Natural killer cell (primary cell): ENCODE measurements at places on chromosomes 2 and 18. TPM values are rescaled to one million over a fixed set of nuclear protein-coding genes. Genes with fewer than 3 reads are reported as not detected.

The ALPG gene
- total RNA-seq: not detected

GRCh38 chr18:832085-832681 lies 20.1 kb upstream of the YES1 start:
- H3K4me3 ChIP-seq: no peak overlapping the region
- no peaks in the 10 kb centered on the region for H3K27me3 ChIP-seq
- H3K4me1 ChIP-seq: peaks cover 14% of the 10 kb centered on the region
- no peak for DNase-seq

GRCh38 chr2:128197059-128197458 lies 106.1 kb downstream of the UGGT1 start:
- no peak for DNase-seq
- peaks cover 3% of the 10 kb centered on the region for H3K4me1 ChIP-seq
- H3K27me3 ChIP-seq: no peaks in the 10 kb centered on the region
- no peak overlapping the region for H3K27ac ChIP-seq
- H3K36me3 ChIP-seq: peaks cover 8% of the 10 kb centered on the region

The SULT1C4 gene
- total RNA-seq: not detected

DNA sequence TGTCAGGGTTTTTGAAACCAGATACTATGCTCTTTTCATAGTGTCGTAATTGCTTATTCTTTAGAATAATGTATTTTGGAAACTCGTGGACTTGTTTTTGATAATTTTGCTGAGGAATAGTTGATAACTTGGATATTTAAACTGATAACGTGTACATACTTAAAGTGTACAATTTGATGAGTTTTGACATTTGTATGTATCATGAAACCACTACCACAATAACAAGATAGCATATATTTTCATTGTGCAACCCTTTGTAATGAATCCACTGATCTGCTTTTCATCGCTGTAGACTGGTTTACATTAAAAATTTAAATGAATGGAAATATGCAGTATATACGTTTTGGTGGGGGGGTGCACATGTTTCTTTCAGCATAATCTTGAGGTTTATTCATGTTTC lies 45.8 kb downstream of the AGFG1 start:
- no peak overlapping the region for H3K27ac ChIP-seq
- peaks cover 6% of the 10 kb centered on the region for H3K4me1 ChIP-seq
- no peak overlapping the region for H3K4me3 ChIP-seq
- DNase-seq: no peak
- H3K36me3 ChIP-seq: peaks cover 5% of the 10 kb centered on the region
- H3K27me3 ChIP-seq: no peaks in the 10 kb centered on the region

DNA sequence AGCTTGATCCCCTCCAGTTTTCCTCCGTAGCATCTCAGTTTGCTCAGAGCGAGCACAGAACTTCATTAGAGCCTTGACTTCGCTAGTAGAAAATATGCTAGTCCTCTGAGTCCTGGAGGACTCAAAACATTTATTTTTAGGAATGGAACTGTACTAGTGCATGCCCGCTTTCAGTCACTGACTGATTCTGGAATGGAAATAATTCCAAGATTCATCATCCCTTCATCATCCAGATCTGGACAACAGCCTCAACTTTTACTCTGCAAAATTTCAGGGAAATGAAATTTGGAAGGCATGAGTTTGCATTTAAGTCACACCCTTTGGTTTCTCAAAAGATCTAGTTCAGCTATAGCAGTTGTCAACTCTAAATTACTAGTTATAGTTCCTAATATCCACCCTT lies 304.6 kb downstream of the XIRP2 start:
- DNase-seq: no peak
- H3K27ac ChIP-seq: no peak overlapping the region
- no peaks in the 10 kb centered on the region for H3K27me3 ChIP-seq
- no peaks in the 10 kb centered on the region for H3K4me1 ChIP-seq
- H3K36me3 ChIP-seq: no peaks in the 10 kb centered on the region
- H3K4me3 ChIP-seq: no peak overlapping the region
